ENCODE measurements at places on chromosomes 11 and 22. TPM values are rescaled to one million over a fixed set of nuclear protein-coding genes. Genes with fewer than 3 reads are reported as not detected.

DNA sequence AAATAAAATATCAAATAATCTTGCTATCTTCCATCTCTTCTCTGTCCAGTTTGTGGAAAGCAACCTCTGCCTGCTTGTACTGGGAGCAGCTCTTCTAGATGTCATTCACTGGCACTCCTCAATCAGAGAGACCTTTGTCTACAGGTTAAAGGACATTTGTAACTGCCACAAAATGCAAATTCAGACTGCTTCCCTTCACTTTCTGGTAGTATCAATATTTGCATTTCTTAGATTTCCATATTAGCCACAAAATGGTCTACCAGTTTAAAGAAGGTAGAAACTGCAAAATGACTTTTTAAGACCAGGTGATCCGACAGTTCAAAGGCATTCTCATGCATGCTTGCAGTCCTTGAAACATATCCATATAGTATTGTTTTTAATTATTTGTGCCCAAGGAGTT, 51.7 kb upstream of the RCN1 start:
- peaks cover 49% of the 10 kb centered on the region for H3K27me3 ChIP-seq
- H3K36me3 ChIP-seq, result no peaks in the 10 kb centered on the region
- H3K4me1 ChIP-seq, result no peaks in the 10 kb centered on the region
- H3K27ac ChIP-seq, result no peak overlapping the region

GRCh38 chr11:63212742-63213141, 30.7 kb downstream of the SLC22A25 start:
- no peak overlapping the region for H3K4me3 ChIP-seq
- DNase-seq, result no peak
- peaks cover 5% of the 10 kb centered on the region for H3K27me3 ChIP-seq

GRCh38 chr22:39648630-39648950, 78.0 kb downstream of the CACNA1I start:
- no peaks in the 10 kb centered on the region for H3K36me3 ChIP-seq
- H3K27me3 ChIP-seq, result peaks cover 81% of the 10 kb centered on the region

GRCh38 chr11:16959602-16960001, 54.6 kb downstream of the PLEKHA7 start:
- H3K27me3 ChIP-seq, result no peaks in the 10 kb centered on the region
- DNase-seq, result no peak
- H3K27ac ChIP-seq, result no peak overlapping the region
- no peaks in the 10 kb centered on the region for H3K4me1 ChIP-seq
- H3K4me3 ChIP-seq, result no peak overlapping the region

- H3K27me3 ChIP-seq, result no peaks in the 10 kb centered on the region
- no peak for DNase-seq
- H3K27ac ChIP-seq, result no peak overlapping the region
- H3K36me3 ChIP-seq, result no peaks in the 10 kb centered on the region
- H3K4me3 ChIP-seq, result no peak overlapping the region
Observed at GRCh38 chr22:28544431-28544868, 135.2 kb downstream of the TTC28 start.

- peaks cover 16% of the 10 kb centered on the region for H3K4me1 ChIP-seq
- H3K36me3 ChIP-seq, result peaks cover 42% of the 10 kb centered on the region
- H3K4me3 ChIP-seq, result no peak overlapping the region
- H3K27ac ChIP-seq, result peak overlapping the region; percentile 56
- DNase-seq, result no peak
Observed at GRCh38 chr11:73866095-73866579, 10.5 kb downstream of the COA4 start.

GRCh38 chr22:44505796-44506354, 7.8 kb upstream of the RTL6 start:
- no peaks in the 10 kb centered on the region for H3K27me3 ChIP-seq
- no peaks in the 10 kb centered on the region for H3K36me3 ChIP-seq
- H3K27ac ChIP-seq, result no peak overlapping the region
- H3K4me3 ChIP-seq, result no peak overlapping the region

DNA sequence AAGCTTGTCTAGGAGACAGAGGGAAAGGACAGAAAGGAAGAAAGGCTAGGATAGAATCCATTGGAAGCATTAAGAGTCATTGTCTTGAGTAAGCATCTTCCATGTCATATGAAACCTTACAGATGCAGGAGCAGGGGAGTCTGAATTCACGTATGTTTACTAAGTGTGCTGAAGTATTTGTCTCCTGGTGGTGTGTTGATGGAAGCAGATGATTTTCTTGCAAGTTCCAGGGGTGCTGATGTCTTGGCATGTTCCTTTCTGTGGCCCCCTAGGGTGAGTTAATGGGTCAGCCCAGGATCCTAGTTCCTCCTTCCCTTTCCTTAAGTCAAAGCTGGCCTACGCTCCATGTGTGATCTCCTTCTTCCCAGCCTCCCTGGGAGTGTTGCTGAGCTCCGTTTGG, 110.2 kb downstream of the TEAD1 start:
- H3K27me3 ChIP-seq, result no peaks in the 10 kb centered on the region
- DNase-seq, result no peak
- peaks cover 42% of the 10 kb centered on the region for H3K4me1 ChIP-seq
- H3K27ac ChIP-seq, result no peak overlapping the region
- H3K4me3 ChIP-seq, result no peak overlapping the region
- H3K36me3 ChIP-seq, result no peaks in the 10 kb centered on the region

DNA sequence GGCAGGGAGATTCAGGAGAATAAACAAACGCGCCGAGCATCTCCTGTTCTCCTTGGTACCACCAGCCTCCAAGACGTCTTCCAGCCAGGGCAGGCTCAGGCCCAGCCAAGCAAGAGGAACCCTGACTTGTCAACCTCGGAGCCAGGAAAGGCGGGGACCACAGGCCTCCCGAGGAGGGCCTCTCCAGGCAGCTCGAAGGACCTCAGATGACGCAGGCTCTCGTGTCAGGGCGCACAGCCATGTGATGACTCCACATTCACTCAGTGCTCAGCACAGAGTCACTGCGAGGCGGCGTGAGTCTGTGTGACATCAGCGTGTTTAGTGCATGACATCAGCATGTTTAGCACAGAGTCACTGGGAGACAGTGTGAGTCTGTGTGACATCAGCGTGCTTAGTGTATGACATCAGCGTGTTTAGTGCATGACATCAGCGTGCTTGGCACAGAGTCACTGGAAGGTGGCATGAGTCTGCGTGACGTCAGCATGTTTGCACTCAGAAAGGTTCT, 241.4 kb downstream of the BRD1 start:
- no peaks in the 10 kb centered on the region for H3K36me3 ChIP-seq
- DNase-seq, result no peak
- no peak overlapping the region for H3K4me3 ChIP-seq
- H3K27ac ChIP-seq, result no peak overlapping the region

DNA sequence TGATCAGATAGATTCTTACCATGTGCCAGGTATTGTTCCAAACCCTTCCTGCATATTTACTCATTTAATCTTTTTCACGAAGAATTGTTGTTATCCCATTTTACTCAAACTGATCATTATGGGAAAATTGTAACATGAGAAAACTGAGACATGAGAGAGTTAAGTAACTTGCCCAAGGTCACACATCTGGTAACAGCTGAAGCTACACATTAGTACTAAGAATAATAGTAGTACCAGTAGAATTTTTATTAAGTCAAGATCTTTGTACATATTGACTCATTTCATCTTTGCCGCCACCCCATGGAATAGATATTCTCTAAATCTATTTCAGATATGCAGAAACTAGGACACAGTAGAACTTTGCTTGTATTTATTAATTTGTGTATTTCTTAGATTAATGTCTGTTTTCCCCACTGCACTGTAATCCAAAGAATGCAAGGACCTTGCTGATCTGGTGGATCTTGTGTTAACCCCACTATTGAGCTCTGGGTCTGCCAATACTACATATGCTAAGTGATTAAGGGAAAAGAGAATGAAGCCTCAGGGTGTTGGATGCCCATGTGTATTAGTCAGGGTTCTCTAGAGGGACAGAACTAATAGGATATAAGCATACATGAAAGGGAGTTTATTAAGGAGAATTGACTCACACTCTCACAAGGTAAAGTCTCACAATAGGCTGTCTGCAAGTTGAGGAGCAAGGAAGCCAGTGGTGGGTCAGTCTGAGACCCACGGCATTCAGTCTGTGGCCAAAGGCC, 72.8 kb downstream of the PARVA start:
- H3K4me1 ChIP-seq, result peaks cover 86% of the 10 kb centered on the region
- no peak overlapping the region for H3K27ac ChIP-seq
- no peaks in the 10 kb centered on the region for H3K27me3 ChIP-seq
- H3K4me3 ChIP-seq, result no peak overlapping the region

- DNase-seq, result no peak
- no peak overlapping the region for H3K4me3 ChIP-seq
- H3K4me1 ChIP-seq, result peaks cover 11% of the 10 kb centered on the region
Observed at GRCh38 chr11:9808943-9809342, 145.1 kb downstream of the SWAP70 start.

- H3K4me1 ChIP-seq, result peaks cover 20% of the 10 kb centered on the region
- H3K4me3 ChIP-seq, result no peak overlapping the region
- H3K36me3 ChIP-seq, result no peaks in the 10 kb centered on the region
Observed at GRCh38 chr22:37525073-37525745, 6.0 kb upstream of the CARD10 start.

Gene SLC22A9
- total RNA-seq, result not detected

Gene RTN4RL2
- total RNA-seq, result 1.3 TPM

Gene MS4A12
- total RNA-seq, result not detected

Gene PAAF1
- total RNA-seq, result 13.5 TPM

Gene APOL1
- total RNA-seq, result 15.2 TPM

Gene CCDC116
- total RNA-seq, result 0.11 TPM

Data from left ventricle myocardium inferior (tissue), 1 donor.